SJCRH30 (cell line): ENCODE measurements at places on chromosomes 7 and 10. TPM values are rescaled to one million over a fixed set of nuclear protein-coding genes. Genes with fewer than 3 reads are reported as not detected.

The IKZF1 gene
- not detected in 2 replicates for total RNA-seq

The PTN gene
- 0.23 and 0.51 TPM in 2 replicates for total RNA-seq

The TMEM140 gene
- 0.12 TPM in 1 of 2 replicates, not detected in the other for total RNA-seq

The CREB5 gene
- total RNA-seq, result 17.6 and 20.8 TPM in 2 replicates

The FRMD4A gene
- 17.1 and 18.1 TPM in 2 replicates for total RNA-seq

The ATOH7 gene
- total RNA-seq, result 0.13 TPM in 1 of 2 replicates, not detected in the other

The PRKG1 gene
- 2.6 and 3.0 TPM in 2 replicates for total RNA-seq

DNA sequence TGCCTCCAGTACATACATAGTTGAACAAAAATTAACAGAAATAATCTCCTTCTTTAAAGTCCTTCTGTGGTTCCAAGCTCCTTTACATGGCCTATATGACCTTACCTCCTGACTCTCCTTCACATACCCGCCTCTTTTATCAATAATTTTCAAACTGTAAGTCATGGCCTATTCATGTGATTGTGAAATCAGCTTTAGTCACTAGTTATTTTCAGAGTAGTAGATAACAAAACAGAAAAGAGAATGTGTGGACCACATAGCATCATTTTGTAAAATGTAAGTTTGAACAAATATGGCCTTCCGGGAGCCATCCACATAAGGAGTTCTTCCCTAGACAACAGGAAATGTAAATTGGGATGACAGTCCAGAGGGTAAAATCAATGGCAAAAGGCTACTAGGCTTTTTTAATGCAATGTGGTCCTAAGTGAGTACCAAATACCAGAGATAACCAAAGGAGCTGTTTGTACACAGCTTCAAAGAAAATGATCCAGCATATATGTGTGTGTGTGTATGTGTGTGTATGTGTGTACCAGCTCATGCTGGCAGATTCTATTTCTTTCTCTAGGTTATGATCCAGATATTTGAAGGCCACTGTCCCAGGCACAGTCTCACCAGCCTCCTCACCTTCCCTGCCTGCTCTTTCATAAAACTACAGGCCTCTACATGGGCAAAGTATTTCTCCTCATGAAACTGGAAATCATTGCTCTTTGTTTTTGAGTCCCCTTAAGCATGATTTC, 12.3 kb upstream of the FAM133B start:
- H3K36me3 ChIP-seq, result peaks cover 27% of the 10 kb centered on the region
- H3K27ac ChIP-seq, result no peak overlapping the region
- no peaks in the 10 kb centered on the region for H3K27me3 ChIP-seq

GRCh38 chr10:95241533-95241932, 47.5 kb downstream of the ACSM6 start:
- no peaks in the 10 kb centered on the region for H3K27me3 ChIP-seq
- H3K4me1 ChIP-seq, result peaks cover 6% of the 10 kb centered on the region; the same call in 1 of the 2 replicates
- H3K36me3 ChIP-seq, result no peaks in the 10 kb centered on the region; the same call in 1 of the 2 replicates
- DNase-seq, result peak; percentile 41
- no peak overlapping the region for H3K4me3 ChIP-seq
- H3K27ac ChIP-seq, result no peak overlapping the region

- H3K27me3 ChIP-seq, result peaks cover 21% of the 10 kb centered on the region
- H3K36me3 ChIP-seq, result no peaks in the 10 kb centered on the region
- H3K4me1 ChIP-seq, result no peaks in the 10 kb centered on the region
- H3K27ac ChIP-seq, result no peak overlapping the region
- DNase-seq, result no peak
Observed at GRCh38 chr7:142864980-142865747, 10.3 kb downstream of the EPHB6 start.

DNA sequence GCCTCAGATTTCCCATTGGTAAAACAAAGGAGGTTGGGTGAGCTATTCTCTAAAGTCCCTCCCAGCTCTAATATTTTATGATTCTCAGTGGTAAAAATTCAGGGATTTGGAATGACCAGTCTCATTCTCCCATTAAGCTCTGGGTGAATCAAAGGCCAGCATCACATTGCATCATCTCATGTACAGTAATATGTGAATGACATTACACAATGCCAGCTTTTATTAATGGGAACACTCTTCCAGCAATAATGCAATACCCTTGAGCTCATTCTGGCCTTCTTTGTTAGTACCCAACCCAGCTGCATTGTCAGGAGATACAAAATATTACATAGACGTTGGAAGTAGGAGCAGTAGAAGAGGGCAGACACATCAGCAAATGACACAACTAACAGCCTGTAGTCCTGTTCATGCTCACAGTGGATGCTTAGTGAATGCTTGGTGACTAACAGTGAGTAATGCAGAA, 100.0 kb upstream of the EGR2 start:
- H3K27ac ChIP-seq, result no peak overlapping the region
- DNase-seq, result no peak
- H3K4me1 ChIP-seq, result no peaks in the 10 kb centered on the region
- no peaks in the 10 kb centered on the region for H3K36me3 ChIP-seq
- H3K27me3 ChIP-seq, result no peaks in the 10 kb centered on the region

DNA sequence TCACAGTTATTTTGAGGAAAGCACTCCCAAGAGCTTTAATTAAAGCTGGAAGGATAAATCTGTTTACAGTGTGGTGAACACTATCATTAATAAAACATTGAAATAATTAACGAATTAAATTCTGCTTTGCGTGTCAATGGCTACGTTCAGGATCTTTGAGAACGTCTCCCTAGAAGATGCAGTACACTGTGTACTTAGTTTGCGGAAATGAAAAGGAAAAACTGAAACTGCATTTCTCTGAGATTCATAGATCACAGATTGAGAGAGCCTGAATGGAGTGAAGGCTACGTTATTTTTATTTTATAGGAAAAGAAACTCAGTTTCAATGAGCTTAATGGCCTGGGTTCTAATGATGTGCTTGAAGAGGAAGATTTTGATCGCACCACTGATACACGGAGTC, 85.3 kb downstream of the NRP1 start:
- peaks cover 10% of the 10 kb centered on the region for H3K4me1 ChIP-seq
- DNase-seq, result no peak
- no peaks in the 10 kb centered on the region for H3K27me3 ChIP-seq
- no peak overlapping the region for H3K27ac ChIP-seq

- H3K4me1 ChIP-seq, result no peaks in the 10 kb centered on the region
- H3K4me3 ChIP-seq, result no peak overlapping the region
- H3K36me3 ChIP-seq, result no peaks in the 10 kb centered on the region
- no peak overlapping the region for H3K27ac ChIP-seq
Observed at GRCh38 chr7:85055906-85056305, 130.9 kb downstream of the SEMA3D start.

DNA sequence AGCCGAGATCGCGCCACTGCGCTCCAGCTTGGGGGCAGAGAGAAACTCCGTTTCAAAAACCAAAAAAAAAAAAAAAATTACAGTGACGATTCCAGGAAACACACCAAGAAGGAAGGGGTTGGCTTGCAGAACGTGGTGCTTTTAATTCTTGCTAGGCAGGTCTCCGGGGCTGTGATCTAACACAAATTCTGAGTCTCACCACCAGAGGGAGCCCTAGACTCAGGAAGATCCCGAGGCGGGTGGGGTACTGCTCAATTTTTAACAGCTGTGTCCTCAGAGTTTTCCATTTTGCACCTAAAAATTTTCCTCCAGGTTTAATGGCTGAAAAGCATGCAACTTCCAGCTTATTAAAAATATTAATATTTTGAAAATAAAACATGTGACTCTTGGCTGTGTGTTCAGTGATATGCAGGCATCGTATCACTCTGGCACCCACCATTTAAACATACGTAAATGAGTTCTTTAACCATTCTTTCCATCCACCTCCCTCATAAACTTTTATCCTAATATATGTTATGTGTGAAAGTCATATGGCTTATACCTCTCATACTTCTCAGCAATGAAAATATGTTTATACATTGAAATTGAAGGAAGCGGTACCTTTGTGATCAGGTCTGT, 26.5 kb upstream of the NUB1 start:
- H3K27me3 ChIP-seq, result no peaks in the 10 kb centered on the region
- DNase-seq, result peak; percentile 85
- no peak overlapping the region for H3K4me3 ChIP-seq

GRCh38 chr10:120221873-120222485, 235.0 kb upstream of the PLPP4 start:
- no peaks in the 10 kb centered on the region for H3K4me1 ChIP-seq
- DNase-seq, result peak; percentile 82
- H3K27me3 ChIP-seq, result peaks cover 6% of the 10 kb centered on the region; the same call in 1 of the 2 replicates
- no peaks in the 10 kb centered on the region for H3K36me3 ChIP-seq
- no peak overlapping the region for H3K4me3 ChIP-seq

- H3K4me3 ChIP-seq, result no peak overlapping the region
- H3K27ac ChIP-seq, result no peak overlapping the region
- no peak for DNase-seq
- H3K4me1 ChIP-seq, result no peaks in the 10 kb centered on the region
Observed at GRCh38 chr10:28020993-28021982, 22.4 kb upstream of the ODAD2 start.
